Upper lobe of right lung (tissue), 1 donor: ENCODE measurements at places on chromosomes 5 and 9. TPM values are rescaled to one million over a fixed set of nuclear protein-coding genes. Genes with fewer than 3 reads are reported as not detected.

Gene RAB14
- total RNA-seq, result 104 TPM

Gene CDHR2
- 0.35 TPM for total RNA-seq

Gene HMMR
- 1.6 TPM for total RNA-seq

DNA sequence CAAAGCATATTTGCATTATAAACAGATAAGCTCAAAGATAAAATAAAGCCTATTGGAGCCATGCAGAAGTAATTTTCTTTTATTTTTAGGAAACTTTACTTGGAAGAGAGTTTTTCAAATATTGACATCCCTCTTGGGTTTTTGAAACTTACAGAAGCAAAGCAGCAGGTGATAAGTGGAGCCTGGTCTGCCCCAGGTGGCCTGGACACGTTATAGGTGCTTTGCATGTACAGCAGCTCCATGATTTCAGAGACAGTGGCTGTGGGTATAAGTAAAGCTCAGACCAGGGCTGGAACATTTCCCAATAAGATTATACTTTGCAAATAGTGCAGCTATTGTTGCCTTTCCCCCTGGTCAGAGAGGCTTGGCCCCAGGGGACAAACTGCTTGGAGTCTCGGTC lies 51.5 kb downstream of the CCDC192 start:
- H3K36me3 ChIP-seq, result no peaks in the 10 kb centered on the region
- no peak overlapping the region for H3K4me3 ChIP-seq
- no peaks in the 10 kb centered on the region for H3K27me3 ChIP-seq
- no peaks in the 10 kb centered on the region for H3K4me1 ChIP-seq

- no peaks in the 10 kb centered on the region for H3K36me3 ChIP-seq
- H3K4me3 ChIP-seq, result no peak overlapping the region
- H3K27me3 ChIP-seq, result no peaks in the 10 kb centered on the region
- no peak overlapping the region for H3K27ac ChIP-seq
Observed at GRCh38 chr9:29325894-29326293, 1752.6 kb upstream of the C9orf72 start.

Gene ZFP37
- 2.4 TPM for total RNA-seq

Gene MAMDC4
- total RNA-seq, result 12.9 TPM

DNA sequence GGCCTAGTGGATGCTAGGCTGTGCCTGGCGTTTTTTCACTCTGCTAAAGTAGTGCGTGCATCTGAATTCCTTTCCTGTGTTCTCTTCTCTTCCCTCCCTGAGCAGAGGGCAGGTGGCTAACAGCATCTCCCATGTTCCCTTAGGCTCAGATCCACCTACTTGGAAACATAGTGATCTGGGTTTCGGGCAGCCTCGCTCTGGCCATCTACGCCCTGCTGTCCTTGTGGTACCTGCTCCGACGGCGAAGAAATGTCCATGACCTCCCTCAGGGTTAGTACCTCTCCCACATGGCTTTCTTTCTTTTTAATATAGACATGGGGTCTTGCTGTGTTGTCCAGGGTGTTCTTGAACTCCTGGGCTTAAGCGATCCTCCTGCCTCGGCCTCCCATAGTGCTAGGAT lies 9.9 kb downstream of the UCK1 start:
- H3K4me1 ChIP-seq, result no peaks in the 10 kb centered on the region
- H3K27me3 ChIP-seq, result no peaks in the 10 kb centered on the region
- H3K36me3 ChIP-seq, result peaks cover 90% of the 10 kb centered on the region
- no peak overlapping the region for H3K27ac ChIP-seq

Gene PCDHB1
- 0.12 TPM for total RNA-seq

- H3K36me3 ChIP-seq, result no peaks in the 10 kb centered on the region
- no peak overlapping the region for H3K27ac ChIP-seq
- DNase-seq, result no peak
- no peak overlapping the region for H3K4me3 ChIP-seq
Observed at GRCh38 chr5:174596429-174596828, 128.0 kb upstream of the MSX2 start.

Gene GDA
- total RNA-seq, result 0.20 TPM

DNA sequence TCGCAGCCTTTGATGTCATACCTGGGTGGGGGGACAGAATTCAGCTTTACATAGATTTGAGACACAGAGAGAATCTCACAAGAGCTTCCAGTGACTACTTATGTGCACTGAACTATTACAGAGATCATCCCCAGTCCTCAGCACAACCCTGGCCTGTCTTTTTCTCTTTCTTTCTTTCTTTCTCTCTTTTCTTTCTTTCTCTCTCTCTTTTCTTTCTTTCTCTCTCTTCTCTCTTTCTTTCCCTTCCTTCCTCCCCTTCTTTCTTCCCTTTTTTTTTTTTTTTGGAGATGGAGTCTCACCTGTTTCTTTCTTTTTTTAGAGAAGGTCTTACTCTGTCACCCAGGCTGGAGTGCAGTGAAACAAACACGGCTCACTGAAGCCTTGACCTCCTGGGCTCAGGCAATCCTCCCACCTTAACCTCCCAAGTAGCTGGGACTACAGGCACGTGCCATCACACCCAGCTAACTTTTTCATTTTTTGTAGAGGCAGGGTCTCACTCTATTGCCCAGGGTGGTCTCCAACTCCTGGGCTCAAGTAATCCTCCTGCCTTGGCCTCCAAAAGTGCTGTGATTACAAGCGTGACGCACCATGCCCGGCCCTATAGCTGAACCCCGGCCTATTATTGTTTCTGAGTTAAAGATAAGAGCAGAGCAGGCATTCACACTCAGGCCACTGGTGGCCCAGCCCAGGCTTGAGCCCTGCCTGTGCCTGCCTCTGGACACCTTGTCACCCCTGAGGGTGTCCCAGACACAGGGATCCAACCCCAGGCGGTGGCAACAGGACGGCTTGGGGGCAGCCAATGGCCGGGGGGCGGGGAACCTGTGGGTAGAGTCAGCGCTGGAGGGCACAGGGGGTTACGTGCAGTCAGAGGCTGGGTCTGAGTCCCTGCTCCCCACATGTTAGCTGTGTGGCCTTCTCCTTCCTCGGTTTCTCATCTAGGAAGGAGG lies 4.3 kb downstream of the PIP5KL1 start:
- H3K36me3 ChIP-seq, result no peaks in the 10 kb centered on the region
- peak overlapping the region; percentile 43 for H3K4me3 ChIP-seq
- H3K27ac ChIP-seq, result no peak overlapping the region
- DNase-seq, result no peak
- peaks cover 32% of the 10 kb centered on the region for H3K4me1 ChIP-seq

Gene PKD2L2
- total RNA-seq, result not detected

GRCh38 chr5:1673042-1673677 lies 126.5 kb downstream of the MRPL36 start:
- no peak overlapping the region for H3K27ac ChIP-seq
- DNase-seq, result no peak
- H3K36me3 ChIP-seq, result no peaks in the 10 kb centered on the region
- no peak overlapping the region for H3K4me3 ChIP-seq
- no peaks in the 10 kb centered on the region for H3K4me1 ChIP-seq

DNA sequence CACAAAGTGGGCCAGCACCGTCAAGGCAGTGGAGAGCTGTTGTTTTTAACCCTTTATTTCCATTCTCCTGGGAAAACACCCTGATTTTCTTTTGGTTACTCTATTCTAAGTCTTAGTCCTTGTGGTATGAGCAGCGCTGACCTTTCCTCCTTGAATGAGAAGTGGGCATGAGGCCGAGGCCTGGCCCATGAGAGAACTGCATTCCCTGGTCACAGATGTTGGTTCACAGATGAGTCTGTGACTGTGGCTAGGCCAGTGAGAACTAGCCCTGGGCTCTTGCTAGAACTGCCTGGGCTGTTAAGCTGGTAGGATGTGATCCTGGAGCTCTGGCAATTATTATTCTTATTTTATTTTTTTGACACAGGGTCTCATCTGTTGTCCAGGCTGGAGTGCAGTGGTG lies 71.7 kb upstream of the KLF9 start:
- H3K27me3 ChIP-seq, result no peaks in the 10 kb centered on the region
- peaks cover 49% of the 10 kb centered on the region for H3K4me1 ChIP-seq
- peak overlapping the region; percentile 64 for H3K27ac ChIP-seq
- no peak for DNase-seq
- H3K4me3 ChIP-seq, result no peak overlapping the region

- H3K27me3 ChIP-seq, result no peaks in the 10 kb centered on the region
- H3K27ac ChIP-seq, result no peak overlapping the region
- no peak overlapping the region for H3K4me3 ChIP-seq
- no peaks in the 10 kb centered on the region for H3K4me1 ChIP-seq
Observed at GRCh38 chr9:88915916-88916315, 75.4 kb upstream of the S1PR3 start.

DNA sequence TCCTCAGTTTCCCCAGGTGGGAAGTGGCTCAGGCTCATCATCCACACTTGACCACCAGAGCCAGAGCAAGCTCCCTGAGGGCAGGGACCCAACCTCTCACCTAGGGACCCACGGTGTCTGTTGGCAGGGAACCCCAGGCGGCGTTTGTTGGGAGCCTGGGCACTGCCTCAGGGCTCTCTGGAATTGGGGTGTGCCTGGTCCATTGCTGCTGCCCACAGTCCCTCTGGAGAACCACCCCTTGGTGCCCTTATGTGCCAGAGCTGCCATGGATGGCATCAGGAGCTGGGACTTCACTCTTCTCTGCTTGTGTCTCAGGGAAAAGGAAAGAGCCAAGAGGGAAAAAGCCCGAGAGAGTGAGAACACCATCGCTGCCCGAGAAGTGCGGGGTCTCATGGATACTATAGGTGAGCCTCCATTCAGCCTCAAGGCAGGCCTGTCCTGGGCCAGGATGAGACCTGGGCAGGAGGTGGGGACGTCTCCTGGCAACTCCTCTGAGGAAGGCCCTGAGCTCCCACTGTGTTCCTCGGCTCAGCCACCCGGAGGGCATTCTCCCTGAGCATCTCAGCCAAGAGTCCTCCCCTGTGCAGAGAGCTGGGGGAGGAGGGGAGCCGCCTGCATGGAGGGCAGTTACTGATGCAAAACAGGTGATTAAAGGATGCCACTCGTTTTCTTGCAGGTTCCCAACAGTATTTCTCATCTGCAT lies 4.5 kb downstream of the CCDC180 start:
- H3K4me1 ChIP-seq, result no peaks in the 10 kb centered on the region
- no peaks in the 10 kb centered on the region for H3K27me3 ChIP-seq
- H3K36me3 ChIP-seq, result no peaks in the 10 kb centered on the region
- DNase-seq, result peak; percentile 60
- H3K27ac ChIP-seq, result no peak overlapping the region

GRCh38 chr5:56354836-56355235 lies 121.7 kb upstream of the ANKRD55 start:
- H3K27ac ChIP-seq, result no peak overlapping the region
- H3K4me1 ChIP-seq, result peaks cover 5% of the 10 kb centered on the region
- H3K4me3 ChIP-seq, result no peak overlapping the region
- H3K27me3 ChIP-seq, result no peaks in the 10 kb centered on the region
- DNase-seq, result no peak

Gene LURAP1L
- total RNA-seq, result 32.3 TPM

Gene TCF7
- total RNA-seq, result 7.0 TPM

GRCh38 chr9:101353683-101354082 lies 31.1 kb downstream of the BAAT start:
- H3K27me3 ChIP-seq, result no peaks in the 10 kb centered on the region
- H3K36me3 ChIP-seq, result no peaks in the 10 kb centered on the region
- no peak overlapping the region for H3K27ac ChIP-seq
- H3K4me1 ChIP-seq, result no peaks in the 10 kb centered on the region

Gene EPB41L4B
- total RNA-seq, result 10.1 TPM

- no peak overlapping the region for H3K4me3 ChIP-seq
- no peaks in the 10 kb centered on the region for H3K27me3 ChIP-seq
- no peak overlapping the region for H3K27ac ChIP-seq
Observed at GRCh38 chr9:71269859-71270258, 148.4 kb upstream of the TRPM3 start.

Gene SLC24A2
- not detected for total RNA-seq

Gene RMI1
- total RNA-seq, result 5.4 TPM

GRCh38 chr5:169036079-169036805 lies 264.7 kb downstream of the SLIT3 start:
- no peaks in the 10 kb centered on the region for H3K36me3 ChIP-seq
- H3K4me3 ChIP-seq, result no peak overlapping the region

Gene SPATA31A7
- total RNA-seq, result not detected

- no peak overlapping the region for H3K27ac ChIP-seq
- DNase-seq, result no peak
- H3K4me1 ChIP-seq, result no peaks in the 10 kb centered on the region
Observed at GRCh38 chr5:161299053-161299452, 247.5 kb downstream of the GABRB2 start.

GRCh38 chr5:15926586-15926985 lies 253.0 kb downstream of the MARCHF11 start:
- H3K36me3 ChIP-seq, result no peaks in the 10 kb centered on the region
- H3K27ac ChIP-seq, result no peak overlapping the region
- DNase-seq, result no peak
- no peaks in the 10 kb centered on the region for H3K4me1 ChIP-seq

- no peak overlapping the region for H3K4me3 ChIP-seq
- DNase-seq, result no peak
- H3K4me1 ChIP-seq, result peaks cover 14% of the 10 kb centered on the region
- no peaks in the 10 kb centered on the region for H3K36me3 ChIP-seq
Observed at GRCh38 chr9:19410594-19410993, 1.8 kb downstream of the ACER2 start.

GRCh38 chr9:121556580-121556979 lies 56.9 kb upstream of the GGTA1 start:
- peaks cover 25% of the 10 kb centered on the region for H3K4me1 ChIP-seq
- H3K36me3 ChIP-seq, result no peaks in the 10 kb centered on the region
- H3K4me3 ChIP-seq, result no peak overlapping the region
- no peaks in the 10 kb centered on the region for H3K27me3 ChIP-seq
- no peak overlapping the region for H3K27ac ChIP-seq

Gene SLC28A3
- total RNA-seq, result 1.6 TPM

- no peak overlapping the region for H3K4me3 ChIP-seq
- H3K4me1 ChIP-seq, result no peaks in the 10 kb centered on the region
- H3K27me3 ChIP-seq, result no peaks in the 10 kb centered on the region
- H3K27ac ChIP-seq, result no peak overlapping the region
Observed at GRCh38 chr9:93325307-93326035, 126.0 kb upstream of the FAM120A start.

DNA sequence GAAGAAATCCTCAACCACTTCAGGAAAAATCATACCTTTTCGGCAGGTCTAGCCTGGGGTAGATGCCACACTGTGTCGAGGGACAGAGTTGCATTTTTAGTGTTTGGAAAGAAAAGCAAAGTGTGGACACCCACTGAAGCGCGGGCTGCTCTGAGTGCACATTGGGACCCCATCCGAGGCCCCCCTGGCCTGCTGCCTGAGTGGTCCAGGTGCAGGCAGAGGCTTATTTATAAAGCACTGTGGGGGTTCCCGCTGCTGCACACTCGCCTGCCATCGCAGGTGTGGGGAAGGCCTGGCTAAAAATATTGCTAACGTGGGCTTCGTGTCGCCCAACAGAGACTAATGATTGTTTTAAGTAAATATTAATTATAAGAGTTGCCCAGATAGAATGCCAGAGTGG lies 119.4 kb downstream of the CRB2 start:
- no peak overlapping the region for H3K4me3 ChIP-seq
- no peaks in the 10 kb centered on the region for H3K4me1 ChIP-seq
- H3K27me3 ChIP-seq, result no peaks in the 10 kb centered on the region
- no peaks in the 10 kb centered on the region for H3K36me3 ChIP-seq
- no peak overlapping the region for H3K27ac ChIP-seq
- DNase-seq, result peak; percentile 37

Gene SELENOP
- total RNA-seq, result 884 TPM

Gene PCDHA2
- 0.35 TPM for total RNA-seq

GRCh38 chr5:171893290-171893886 lies 107.8 kb downstream of the SMIM23 start:
- H3K27me3 ChIP-seq, result no peaks in the 10 kb centered on the region
- peaks cover 45% of the 10 kb centered on the region for H3K36me3 ChIP-seq
- no peak overlapping the region for H3K4me3 ChIP-seq
